ENCODE measurements at places on chromosomes 4 and X.
A peak's percentile ranks its signal among the peaks of the same experiment; 100 is the strongest.

DNA sequence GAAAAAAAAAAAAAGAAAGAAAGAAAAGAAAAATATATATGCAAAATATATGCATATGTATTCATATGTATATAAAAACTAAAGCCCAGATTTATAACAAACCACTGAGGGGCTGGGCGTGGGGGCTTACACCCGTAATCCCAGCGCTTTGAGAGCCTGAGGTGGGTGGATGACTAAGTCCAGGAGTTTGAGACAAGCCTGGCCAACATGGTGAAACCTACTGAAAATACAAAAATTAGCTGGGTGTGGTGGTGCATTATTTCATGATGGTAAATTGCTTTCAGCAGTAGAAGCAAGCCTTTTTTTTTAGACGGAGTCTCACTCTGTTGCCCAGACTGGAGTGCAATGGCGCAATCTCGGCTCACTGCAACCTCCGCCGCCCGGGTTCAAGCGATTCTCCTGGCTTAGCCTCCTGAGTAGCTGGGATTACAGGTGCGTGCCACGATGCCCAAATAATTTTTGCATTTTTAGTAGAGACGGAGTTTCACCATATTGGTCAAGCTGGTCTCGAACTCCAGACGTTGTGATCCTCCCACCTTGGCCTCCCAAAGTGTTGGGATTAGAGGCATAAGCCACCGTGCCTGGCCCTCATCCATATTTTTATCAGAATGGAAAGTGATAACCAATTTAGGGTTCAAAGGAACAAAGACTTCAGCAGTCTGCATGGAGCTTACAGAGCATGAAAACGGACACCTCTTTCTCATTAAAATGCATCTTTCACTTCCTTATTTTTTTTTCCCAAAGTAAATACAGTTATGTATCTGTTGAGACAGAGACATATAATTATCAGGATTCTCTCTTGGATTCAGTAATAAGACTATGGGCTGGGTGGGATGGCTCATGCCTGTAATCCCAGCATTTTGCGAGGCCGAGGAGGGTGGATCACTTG is 27.7 kb upstream of the MOB1B start:
- no peak for DNase-seq

GRCh38 chr4:6345096-6345830 is 75.6 kb downstream of the WFS1 start:
- DNase-seq, result no peak

- no peak for DNase-seq
Measured at GRCh38 chr4:54110019-54110416, 10.1 kb downstream of the GSX2 start.

DNA sequence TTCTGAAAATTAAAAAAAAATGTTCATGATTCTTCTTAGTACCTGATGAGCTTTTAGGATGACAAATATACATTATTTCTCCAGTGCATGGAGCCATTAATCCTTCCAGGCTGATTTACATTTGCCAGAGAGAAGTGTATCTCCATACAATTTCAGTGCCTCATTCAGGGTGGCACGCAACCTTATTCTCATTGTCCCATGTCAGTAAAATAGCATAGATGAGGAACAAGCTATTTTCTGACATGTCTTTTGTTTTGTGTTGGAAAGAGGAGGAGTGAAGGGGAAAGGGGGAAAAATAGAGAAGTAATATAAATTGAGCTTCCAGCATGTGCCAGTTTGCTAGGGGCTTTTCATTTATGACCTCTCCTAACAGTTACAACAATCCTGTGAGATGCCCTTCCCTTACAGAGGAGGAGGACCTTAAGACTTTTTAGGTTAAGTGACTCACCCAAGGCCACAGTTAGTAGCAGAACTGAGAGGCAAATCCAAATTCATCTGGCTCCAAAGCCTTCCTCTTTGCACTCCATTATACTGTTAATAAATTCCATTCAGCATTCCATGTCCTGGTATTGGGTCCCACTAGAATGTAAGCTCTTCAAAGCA is 274.8 kb upstream of the GPC4 start:
- DNase-seq, result no peak

DNA sequence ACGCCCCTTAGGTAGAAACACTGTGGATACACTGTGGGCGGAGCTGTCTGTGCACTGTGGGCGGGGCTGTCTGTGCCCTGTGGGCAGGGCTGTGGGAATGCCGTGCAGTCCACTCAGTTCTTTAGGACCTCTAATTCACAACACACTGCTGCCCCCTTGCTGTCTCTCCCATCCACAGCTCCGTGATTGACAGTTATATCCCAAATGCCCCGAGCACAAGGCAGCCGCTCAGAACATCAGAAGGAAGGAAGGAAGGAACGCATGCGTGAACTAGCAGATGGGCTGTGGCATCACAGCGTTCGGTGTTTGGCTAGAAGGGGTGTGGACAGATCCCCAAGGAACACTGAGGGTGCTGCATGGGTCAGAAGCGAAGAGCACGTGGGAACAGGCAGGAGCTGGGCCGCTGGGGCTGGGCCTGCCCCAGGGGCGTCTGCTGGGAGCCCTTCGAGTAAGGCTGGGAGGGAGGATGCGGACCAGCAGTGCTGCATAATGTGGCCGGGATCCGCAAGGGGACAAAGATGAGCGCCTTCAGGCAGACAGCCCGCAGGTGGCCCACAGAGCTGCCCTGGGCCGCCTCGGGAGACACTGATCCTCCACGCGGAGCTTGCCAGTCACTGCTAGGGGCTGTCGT is 29.8 kb downstream of the ACOX3 start:
- no peak for DNase-seq

DNA sequence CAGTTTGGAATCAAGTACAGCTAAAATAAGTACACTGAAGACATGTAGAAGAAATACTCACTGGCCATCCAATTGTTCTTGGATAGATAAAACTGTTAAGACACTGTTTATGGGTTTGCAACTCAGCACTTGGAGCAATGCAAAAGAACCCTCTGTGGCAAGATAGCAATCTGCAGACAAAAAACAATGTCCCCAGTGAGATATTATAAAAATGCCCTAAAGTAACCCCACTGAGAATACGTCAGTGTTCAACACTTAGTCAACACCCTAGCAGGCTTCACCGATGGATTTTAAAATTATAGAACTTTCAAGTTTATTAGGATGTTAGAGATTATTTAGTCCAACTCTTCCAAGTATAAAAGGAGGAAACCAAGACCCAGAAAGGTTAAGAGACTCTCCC is 47.5 kb upstream of the NDP start:
- no peak for DNase-seq

DNA sequence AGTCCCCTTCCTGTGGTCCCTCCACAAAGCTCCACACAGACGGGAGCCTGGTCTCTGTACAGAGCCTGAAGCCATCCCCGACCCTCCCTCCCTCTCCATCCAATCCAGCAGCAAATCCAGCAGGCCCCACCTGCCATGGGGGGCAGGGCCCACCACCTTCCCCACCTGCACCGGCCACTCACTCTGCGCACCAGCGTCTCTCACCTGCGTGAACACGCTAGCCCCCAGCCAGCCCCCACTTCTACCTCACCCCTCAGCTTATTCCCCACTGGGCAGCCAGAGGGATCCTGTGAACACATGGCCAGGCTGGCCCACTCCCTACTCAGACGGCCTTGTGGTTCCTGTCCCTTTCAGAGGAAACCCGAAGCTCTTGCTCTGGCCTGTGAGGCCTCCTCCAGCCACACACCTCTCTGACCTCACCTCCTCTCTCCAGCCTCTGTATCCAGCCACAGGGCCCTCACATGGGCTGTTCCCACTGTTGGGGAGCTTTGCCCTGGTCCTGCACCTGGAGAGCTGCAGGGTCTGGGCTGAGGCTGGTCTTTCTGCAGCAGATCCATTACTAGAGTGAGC is 70.9 kb downstream of the WFS1 start:
- DNase-seq, result no peak

- no peak for DNase-seq
Measured at GRCh38 chr4:180615746-180616145, 1627.5 kb upstream of the TENM3 start.

DNA sequence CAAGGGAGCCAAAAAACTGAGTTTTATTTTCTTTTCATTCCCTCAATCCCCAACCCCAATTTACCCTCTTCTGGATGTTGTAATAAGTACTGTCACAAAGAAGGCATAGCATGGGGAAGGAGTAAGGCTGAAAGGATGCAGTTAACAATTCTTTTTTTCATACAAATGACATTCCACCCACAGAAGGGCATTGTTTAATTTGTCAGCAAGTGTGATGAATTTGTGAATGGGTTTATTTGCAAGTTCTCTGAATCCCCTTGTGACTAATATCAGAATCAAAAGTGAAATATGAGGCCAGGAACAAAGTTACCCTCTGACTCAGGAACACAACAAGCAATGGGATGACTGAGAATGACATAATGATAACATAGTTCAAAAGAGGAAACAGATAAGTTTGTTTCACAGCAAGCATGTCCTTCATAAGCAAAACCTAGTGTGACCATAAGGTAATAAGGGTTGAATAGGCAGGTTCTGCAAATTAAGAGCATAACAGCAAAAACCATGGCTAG is 2.1 kb downstream of the GEMIN8 start:
- DNase-seq, result no peak

GRCh38 chrX:49053223-49054072 is 5.4 kb upstream of the CCDC120 start:
- DNase-seq, result no peak

DNA sequence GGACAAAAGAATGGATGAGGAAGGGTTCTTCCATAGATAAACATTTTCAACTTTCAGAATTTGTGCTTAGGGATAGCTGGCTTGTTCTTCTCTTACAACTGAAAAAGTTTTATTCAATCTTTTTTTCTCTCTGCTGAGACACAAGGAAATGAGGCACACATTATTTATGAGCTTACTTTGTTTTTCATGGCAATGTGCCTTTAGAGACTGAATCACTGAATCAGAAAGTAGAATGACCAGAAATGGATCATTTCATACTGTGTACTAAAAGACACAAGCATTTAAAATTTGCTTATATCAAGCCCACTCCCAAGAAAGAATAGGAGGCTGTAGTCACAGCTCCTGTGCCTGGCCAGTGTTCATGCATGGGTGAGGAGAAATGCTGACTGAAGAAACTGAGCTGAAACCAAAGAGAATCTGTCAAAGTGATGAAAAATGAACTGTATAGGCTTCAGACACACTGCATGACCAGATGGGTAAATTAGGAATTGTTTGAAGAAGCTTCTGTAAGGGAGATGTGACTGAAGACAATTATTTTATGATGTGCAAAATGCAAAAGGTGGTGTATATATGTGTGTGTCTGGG is 413.8 kb downstream of the RAPGEF2 start:
- DNase-seq, result no peak

GRCh38 chr4:149706942-149707341 is 108.7 kb downstream of the IQCM start:
- DNase-seq, result no peak

GRCh38 chr4:531076-531475 is 32.1 kb downstream of the PIGG start:
- DNase-seq, result no peak

- DNase-seq, result no peak
Measured at GRCh38 chr4:146062340-146062739, 113.2 kb upstream of the LSM6 start.

GRCh38 chrX:386239-386767 is 404 bp downstream of the PPP2R3B start:
- DNase-seq, result no peak

GRCh38 chrX:74421740-74422352 is 553 bp downstream of the SLC16A2 start:
- DNase-seq, result no peak

DNA sequence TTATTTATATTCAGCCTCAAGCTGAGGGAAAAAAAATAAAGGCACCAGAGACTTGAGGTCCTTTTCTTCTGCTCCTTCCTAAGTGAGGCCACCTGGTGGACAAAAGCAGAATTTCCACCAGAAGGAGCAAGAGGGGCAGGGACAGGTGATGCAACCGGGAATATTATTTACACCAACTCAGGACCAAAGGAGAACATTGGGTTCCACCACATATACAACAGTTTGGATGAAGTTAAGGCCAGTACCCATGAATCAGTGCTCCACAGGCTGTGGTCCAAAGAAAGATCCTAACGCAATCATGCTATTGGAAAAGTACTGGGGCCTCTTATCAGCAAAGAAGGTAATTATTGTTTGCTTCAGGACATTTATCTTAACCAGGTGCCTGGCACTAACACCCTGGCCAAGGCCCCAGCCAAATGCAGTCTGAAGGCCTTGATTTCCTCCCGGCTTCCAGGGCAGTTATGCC is 57.4 kb downstream of the TSC22D3 start:
- peak; percentile 58 for DNase-seq

DNA sequence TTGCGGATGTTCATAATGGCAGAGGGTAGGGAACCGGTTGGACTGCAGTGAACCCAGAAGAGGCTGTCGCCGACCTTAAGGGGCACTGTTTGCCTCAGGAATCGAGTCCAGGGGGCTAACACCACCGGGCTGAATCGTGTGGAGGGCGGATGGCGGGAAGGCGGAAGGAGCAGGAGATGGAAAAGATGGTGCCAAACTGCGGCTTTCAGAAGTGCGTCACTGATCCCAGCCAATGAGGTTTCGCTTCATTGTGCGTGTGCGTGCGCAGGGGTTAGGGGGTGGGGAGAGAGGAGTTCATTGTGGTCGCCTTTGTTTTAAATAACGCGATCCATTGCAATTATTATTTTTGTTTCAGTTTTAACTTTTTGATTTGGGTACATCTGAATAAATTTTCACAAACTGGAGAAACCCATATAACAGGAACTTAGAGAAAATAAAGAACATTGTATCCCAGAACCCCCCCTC is at the start of gene NAA11:
Gene NAA11, minus strand, starts transcription at position 198 of the 465 bp plus-strand sequence. Its CDS starts 184 bp downstream, at position 14.
- DNase-seq, result no peak

DNA sequence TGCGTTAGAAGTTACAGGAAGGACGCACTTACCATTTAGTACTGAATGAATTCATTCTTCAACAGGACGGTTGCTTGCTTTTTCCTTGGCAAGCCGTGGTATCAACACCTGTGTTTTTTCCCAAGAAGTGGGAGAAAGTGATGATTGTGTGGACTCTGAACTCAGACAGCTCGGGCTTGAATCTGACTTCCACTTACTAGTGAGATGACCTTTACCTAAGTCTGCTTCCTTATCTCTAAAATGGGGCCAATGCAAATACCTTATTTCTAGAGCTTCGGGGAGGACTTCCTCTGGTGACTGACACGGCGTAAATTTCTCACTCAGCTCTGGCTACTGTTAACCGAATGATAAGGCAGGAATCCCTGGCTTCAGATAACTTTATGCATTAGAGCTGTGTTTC is 146.8 kb upstream of the RBPJ start:
- no peak for DNase-seq

DNA sequence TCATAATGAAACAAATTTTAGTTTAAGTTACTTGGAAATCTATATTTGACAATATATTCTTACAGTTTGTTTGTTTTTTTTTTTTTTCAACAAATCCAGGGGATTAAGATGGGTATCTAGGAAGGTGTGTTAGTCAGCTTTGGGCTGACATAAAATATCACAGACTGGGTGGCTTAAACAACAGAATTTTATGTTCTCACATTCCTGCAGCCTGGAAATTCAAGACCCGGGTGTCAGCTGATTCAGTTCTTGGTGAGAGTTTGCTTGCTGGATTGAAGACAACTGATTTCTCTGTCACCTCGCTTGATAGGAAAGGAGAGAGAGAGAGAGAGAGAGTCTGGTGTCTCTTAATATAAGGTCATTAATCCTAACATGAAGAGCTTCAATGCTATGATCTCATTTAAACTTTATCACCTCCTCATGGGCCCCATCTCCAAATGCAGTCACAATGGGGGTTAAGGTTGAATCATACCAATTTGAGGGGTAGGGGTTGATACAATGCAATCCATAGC is 465.2 kb downstream of the CENPC start:
- no peak for DNase-seq
